ENCODE measurements at places on chromosomes 6 and 20.

- DNase-seq = no peak
These were observed 67.0 kb downstream of the DNAAF9 start for GRCh38 chr20:3340443-3340842.

- DNase-seq = no peak
These were observed 49.6 kb downstream of the ATXN1 start for GRCh38 chr6:16711546-16712254.

DNA sequence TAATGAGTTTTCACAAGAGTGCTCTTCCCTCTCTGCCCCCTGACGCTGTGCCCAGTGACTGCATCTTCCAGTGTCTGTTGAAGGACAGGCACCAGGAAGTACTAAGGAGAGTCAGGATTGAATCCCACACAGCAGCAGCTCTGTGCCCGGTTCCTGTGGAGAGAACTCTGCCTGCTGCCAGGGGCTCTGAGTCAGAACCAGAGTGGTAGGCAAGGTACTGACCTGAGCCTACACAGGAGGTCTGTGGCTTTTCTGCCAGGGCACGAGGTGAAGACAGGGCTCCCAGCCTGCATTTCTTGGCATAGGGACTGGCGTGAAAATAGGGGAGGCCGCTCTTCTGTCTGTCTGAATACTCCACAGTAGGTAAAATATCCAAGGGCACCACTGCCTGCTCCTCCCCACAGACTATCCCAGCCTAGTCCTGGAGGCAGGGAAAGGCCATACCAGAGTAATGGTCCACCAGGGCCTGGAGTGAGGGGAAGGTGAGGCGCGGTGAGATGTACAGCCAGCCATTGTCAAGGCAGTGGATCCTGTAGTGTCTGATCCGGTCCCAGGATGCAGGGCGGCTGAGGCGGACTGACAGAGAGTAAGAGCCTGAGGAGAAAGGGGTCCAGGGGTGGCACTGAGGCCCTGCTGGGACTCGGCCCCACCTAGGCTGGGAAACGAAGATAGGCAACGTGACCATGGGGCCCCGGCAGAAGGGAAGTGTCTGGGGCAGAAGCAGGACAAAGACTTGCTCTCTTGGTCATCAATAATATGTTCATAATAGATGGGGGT is 9.4 kb downstream of the RAB5IF start:
- DNase-seq = no peak

DNA sequence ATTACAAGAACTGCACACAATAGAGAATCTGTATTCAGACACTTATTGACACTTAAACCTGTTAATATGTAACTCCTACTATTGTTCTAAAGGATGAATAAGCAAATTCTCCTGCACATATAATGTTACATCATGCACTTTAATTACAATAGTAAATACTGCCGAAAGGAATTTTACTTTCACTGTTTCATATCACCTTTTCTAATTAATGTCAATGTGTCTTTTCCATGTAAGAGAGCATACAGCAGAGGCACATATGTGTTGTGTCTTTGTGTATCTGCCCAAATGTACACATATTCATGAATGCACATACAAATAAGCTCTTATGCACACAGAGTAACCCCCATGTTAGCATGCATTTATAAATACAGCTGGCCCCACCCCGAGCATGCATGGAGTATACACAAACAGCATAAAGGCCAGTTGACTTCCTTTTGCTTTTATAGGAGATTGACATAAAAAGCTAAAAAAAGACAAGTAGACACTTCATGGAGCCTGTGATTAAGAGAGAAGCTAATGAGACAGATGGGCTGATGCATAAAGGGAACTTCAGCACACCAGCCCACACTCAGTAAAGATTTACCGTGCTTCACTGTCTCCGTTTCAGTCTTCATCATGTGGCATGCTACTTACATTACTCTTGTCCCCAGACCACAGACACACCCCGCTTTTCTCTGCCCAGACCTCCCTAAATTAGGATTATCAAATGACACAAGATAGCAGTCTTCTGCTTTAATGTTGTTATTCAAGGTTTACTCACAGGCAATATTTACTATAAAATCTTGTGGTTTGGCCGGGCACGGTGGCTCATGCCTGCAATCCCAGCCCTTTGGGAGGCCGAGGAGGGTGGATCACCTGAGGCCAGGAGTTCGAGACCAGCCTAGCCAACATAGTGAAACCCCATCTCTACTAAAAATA is 184.6 kb downstream of the ATXN1 start:
- no peak for DNase-seq

GRCh38 chr6:24154121-24154520 is 28.1 kb downstream of the NRSN1 start:
- no peak for DNase-seq

GRCh38 chr6:121352941-121353340 is 18.7 kb upstream of the TBC1D32 start:
- no peak for DNase-seq

DNA sequence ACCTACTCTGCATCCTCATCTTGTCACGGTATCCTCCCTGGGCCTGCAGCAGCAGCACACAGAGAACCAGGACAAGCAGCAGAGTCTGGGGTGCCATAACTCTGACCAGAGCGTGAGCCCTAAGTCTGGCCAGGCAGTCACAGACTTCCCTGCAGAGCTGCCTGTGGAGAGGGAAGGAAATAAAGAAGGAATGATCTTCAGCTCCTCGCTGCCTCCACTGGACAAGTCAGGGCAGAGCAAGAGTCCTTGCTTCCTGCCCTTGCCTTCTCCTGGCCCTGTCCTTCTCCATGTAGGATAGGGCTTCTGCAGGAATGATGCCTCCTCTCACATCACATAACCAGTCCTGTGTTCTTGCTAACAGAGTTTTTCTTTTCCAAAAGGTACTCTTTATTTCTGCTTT is 15.9 kb upstream of the WFDC11 start:
- no peak for DNase-seq

- no peak for DNase-seq
These were observed 48.9 kb downstream of the PRDM1 start for GRCh38 chr6:106134906-106135634.

- no peak for DNase-seq
These were observed 930 bp downstream of the THBD start for GRCh38 chr20:23048283-23049200.

- no peak for DNase-seq
These were observed 1586.7 kb downstream of the HACE1 start for GRCh38 chr6:103273048-103273447.

DNA sequence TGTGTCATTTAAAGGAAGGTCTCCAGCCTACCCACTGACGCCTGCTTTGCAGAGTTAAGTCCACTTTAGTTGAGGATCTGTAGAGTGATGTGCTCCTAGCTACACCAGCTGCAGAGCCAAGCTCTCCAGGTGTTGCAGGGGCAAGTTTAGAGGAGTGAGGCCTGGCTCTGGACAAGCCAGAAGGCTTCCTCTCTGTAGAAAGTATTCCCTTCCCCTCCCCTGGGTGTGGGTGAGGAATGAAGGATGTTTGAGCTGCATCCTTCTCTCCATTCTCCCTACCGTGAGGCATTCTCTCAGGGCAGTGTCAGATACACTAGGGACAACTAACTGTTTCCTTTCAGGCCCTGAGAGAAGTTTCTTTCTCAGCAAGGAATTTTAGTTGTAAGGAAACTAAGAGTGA is 66.5 kb downstream of the ELOVL5 start:
- no peak for DNase-seq

- DNase-seq = no peak
These were observed 258.1 kb downstream of the UTRN start for GRCh38 chr6:144543006-144543871.

GRCh38 chr6:44556046-44556445 is 168.5 kb downstream of the CDC5L start:
- DNase-seq = no peak

DNA sequence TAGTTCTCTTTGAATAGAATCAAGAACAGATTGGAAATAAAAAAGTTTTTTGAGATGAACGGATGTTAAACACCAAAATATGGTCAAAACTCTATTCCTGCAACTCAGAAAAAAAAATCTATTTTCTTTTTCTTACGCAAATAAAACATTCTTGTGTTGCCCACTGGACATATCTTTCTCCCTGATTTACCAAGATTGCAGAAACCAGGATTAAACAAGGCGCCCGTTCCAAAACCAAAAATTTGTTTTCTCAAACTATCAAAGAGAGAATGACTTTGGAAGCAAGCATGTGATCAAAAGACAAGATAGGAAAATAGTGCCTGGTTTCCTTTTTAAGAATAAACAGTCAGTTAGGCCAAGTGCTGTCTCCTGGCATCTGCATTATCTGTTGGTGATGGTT is 273.1 kb downstream of the CLIC5 start:
- no peak for DNase-seq

DNA sequence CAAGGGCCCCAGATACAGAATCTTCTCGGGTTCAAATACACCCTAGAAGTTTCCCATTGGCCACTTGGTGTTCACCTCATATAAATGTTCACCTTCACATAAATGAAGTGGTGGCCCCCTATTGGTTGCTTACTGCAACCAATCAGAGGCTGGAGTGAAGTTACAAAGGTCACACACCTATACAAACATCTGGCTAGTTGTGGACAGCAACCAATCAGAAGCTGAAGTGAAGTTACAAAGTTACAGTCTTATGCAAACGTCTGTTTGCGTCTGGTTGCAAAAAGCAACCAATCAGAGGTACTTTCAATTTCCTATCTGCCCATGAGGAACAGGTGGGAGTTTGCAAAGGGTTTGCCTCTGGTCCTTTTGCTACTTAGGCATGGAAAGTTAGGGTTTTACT is 206.5 kb upstream of the BMP2 start:
- DNase-seq = no peak

GRCh38 chr6:33589731-33590530 is 9.9 kb upstream of the BAK1 start:
- DNase-seq = no peak

DNA sequence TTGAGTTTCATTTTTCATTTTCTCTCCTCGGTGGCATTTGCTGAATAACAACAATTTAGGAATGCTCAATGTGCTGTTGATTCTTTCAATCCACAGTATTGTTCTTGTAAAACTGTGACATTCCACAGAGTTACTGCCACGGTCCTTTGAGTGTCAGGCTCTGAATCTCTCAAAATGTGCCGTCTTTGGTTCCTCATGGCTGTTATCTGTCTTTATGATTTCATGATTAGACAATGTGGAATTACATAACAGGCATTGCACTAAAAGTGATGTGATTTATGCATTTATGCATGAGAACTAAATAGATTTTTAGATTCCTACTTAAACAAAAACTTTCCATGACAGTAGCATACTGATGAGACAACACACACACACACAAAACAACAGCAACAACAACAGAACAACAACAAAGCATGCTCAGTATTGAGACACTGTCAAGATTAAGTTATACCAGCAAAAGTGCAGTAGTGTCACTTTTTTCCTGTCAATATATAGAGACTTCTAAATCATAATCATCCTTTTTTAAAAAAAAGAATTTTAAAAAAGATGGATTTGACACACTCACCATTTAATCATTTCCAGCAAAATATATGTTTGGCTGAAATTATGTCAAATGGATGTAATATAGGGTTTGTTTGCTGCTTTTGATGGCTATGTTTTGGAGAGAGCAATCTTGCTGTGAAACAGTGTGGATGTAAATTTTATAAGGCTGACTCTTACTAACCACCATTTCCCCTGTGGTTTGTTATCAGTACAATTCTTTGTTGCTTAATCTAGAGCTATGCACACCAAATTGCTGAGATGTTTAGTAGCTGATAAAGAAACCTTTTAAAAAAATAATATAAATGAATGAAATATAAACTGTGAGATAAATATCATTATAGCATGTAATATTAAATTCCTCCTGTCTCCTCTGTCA is 88.1 kb downstream of the SNAP25 start:
- DNase-seq = no peak

DNA sequence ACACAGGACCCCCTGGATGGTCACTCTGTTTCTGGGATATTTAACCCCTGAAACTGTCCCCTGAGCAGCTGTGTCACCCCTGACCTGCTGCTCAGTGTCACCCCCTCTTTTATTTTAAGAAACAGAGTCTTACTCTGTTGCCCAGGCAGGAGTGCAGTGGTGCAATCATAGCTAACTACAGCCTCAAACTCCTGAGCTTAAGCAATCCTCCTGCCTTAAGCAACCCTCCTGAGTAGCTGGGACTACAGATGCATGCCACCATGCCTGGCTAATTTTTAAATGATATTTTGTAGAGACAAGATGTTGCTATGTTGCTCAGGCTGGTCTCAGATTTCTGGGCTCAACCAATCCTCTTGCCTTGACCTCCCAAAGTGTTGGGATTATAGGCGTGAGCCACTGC is 21.5 kb upstream of the GTSF1L start:
- DNase-seq = no peak

- peak; percentile 12 for DNase-seq
These were observed 55.9 kb upstream of the HDDC2 start for GRCh38 chr6:125357515-125358256.

DNA sequence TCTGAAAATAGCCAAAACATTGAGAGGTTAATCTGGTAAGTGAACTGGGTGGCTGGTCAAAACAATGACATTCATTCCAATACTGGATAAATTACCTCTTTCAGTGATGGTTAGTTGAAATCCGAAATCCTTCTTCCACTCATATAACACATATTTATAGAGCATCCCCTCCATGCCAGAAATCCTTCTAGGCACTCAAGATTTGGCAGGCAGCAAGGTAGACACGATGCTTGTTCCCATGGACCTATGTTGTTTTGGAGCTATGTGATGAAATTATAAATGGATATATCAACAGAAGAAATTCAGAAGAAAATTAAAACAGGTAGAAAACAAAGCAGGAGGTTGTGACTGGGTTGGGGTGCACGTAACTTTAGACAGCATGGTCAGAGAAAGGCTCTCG is 26.3 kb upstream of the SNRPB2 start:
- no peak for DNase-seq

GRCh38 chr6:12238219-12238618 is 51.9 kb upstream of the EDN1 start:
- DNase-seq = no peak

GRCh38 chr6:130098317-130098716 is 79.9 kb downstream of the L3MBTL3 start:
- no peak for DNase-seq

- DNase-seq = no peak
These were observed 54.7 kb upstream of the SAYSD1 start for GRCh38 chr6:39169448-39170344.

- peak; percentile 9 for DNase-seq
These were observed 127.0 kb downstream of the PACRG start for GRCh38 chr6:162854734-162855191.

DNA sequence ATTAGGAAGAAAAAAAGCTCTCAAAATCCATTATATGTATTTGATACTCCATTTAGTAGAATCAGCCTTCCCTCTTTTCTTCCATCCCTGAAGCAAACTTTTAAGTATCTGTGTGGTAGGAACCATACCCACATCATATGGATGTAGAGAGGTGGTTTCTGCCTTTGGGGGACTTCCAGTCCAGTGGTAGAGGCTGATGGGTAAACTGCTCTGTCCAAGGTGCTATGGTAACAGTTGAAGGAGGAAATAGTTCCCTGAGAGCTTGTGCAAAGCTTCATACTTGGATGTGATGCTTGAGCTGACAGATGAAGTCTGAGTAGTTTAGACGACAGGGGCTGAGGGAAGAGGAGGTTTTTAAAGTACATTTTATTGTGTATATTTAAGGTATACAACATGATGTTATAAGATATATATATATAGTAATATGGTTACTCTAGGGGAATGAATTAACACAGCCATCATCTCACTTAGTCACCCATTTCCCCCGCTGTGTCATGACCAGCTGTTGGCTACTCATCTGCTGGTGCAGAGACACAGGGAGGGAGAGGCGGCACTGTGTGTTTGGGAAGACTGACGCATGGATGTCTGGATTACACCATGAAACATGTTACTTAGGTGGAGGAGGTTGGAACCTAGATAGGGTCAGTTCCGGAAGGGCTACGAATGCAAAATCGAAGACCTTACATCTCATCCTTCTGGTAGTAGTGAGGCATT is 185.2 kb downstream of the FARS2 start:
- DNase-seq = no peak
